NCI-H526 treated with DMSO at 0.1 percent for 48 hours (cell line): ENCODE measurements at places on chromosomes 13 and 19.

- no peak for DNase-seq
Measured at GRCh38 chr19:33510462-33511194, 11.0 kb downstream of the PEPD start.

DNA sequence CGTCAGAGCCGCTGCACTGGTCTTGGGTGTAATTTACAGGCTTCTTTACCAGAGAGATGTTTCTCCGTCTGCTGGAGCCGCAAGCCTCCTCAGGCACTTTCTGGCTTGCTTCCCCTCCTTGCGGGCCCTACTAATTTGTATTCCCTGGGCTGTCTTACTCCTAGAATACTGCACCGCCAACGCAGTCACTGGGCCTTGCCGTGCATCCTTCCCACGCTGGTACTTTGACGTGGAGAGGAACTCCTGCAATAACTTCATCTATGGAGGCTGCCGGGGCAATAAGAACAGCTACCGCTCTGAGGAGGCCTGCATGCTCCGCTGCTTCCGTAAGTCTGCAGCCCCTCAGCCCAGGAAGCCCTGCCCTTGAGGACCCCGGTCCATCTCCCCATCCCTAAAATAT, 14.1 kb upstream of the C19orf33 start:
- no peak for DNase-seq

DNA sequence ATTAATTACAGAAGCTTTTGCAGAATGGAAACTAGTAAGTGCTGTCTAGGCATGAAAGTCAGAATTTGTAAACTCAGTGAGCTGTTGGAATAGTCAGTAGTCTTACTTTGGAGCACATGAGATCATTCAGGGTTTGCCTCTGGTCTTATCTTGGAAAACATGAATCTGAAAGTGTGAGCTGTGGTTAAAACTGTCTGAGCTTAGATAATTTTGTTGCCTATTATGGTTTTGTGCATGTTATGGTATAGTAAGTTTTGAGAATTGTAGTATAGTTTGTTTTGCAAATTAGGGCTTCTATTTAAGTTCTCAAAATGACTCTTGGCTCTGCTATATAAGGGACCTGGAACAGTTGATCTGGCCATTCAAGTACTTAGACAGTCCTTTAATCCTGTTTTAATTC, 53.7 kb upstream of the TRPC4 start:
- no peak for DNase-seq

DNA sequence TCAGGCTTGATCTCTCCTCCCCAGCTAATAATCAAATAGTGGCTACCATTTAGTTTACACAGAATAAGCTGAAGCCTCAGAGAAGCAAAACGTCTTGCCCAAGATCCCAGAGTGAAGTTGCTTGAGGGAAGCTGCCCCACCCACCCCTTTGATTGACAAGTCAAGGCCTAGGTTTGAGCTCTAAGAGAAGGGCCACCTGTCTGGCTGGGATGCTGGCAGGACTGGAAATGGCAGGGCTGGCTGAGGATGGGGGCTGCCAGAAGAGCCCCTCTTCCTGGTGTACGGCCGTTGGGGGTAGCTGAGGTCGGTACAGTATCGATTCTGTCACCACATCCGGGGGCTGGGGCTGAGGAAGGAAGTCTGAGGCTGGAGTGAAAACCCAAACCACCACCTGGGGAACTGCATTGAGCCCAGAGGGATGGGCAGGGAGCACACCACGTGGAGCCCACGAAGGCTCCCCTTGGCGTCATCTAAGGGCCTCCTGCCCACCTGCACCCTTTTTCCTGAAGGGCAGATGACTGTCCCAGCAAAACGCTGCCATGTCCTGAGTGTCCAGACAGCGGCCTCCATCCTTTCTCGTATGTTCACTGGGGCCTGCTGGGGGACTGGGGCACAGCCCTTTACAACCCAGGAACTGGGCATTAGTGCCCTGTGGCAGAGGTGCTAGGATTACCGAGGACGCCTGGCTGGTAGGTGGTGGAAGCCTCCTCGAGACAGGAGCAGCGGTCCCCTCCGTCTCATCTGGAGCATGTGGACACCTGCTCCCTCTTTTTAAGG, 1.4 kb upstream of the PRKD2 start:
- no peak for DNase-seq

DNA sequence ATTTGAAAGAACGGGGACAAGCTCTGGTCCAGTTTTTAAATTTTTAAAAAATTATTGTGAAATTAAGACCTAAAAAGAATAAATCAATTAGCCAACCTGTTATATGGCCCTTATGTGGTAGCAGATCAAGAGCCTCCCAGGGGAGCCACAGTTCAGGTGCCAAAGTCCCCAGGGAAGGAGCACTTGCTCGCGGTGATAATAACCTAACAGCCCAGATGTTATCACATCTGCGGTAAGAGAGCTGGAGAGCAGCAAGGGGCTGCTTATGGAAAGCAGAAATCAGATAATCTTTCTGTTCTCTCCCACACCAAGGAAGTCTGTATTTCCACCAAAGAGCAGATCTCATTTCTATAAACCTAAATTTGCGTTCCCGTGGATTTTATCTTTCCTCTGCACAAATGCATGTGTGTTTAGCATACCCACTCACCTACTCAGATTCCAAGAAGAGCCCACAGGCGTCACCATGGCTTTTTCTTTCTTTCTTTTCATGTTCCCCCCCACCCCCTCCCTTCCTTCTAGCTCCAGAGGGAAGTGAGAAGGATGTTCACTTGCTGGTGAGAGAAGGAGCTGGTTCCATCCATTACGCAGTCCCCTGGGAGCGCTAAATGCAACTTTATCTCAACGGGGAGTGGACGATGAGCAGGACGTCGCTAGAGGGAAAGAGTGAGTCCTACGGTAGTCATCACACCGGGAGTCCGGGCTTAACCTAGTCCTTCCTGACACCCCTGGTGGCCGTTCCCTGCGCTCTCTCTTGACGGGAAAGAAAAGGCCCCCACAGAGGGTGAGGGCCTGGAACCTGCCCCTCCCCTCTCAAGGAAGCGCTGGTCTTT, 1.6 kb upstream of the POU4F1 start:
- DNase-seq, result peak; percentile 81

- no peak for DNase-seq
Measured at GRCh38 chr19:14482172-14482941, 7.2 kb upstream of the PTGER1 start.

GRCh38 chr13:93262729-93263345, 36.2 kb downstream of the GPC6 start:
- DNase-seq, result no peak

DNA sequence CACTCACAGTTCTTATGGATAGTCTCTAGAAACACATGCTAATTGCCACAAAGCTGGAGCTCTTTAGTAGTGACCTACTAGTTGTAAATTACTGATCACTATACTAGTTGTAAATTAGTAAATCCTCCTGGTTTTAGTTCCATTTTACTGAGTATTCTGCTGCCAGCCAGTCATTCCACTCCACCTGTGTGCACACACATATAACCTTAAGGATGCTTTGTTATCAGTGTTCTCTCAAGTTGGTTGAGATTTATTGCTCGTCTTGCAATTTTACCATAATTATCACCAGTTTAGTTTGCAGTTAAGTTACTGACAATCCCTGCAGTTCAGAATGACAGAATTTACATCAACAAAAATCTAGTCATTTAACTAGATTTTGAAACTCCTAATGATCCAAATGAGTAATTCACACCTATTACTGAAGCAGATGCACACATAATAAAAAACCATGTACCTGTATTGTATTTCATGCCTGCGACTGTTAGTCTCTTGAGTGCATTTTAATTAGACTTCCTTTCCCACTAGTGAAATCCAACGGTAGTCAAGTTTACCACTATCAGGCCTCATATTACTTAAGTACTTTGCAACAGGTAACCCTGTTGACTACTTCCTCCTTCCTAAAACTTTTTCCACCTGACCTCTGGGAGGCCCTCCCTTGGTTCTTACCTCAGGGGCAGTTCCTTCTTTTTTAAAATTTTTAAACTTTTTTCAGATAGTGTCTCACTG, 7.6 kb downstream of the TPT1 start:
- DNase-seq, result no peak

GRCh38 chr13:50810998-50811397, 32.5 kb downstream of the DLEU7 start:
- DNase-seq, result no peak

- no peak for DNase-seq
Measured at GRCh38 chr19:41415154-41415571, 12.0 kb downstream of the B3GNT8 start.
